Type B pancreatic cell (in vitro differentiated cells): ENCODE measurements at places on chromosomes 12 and 14.

DNA sequence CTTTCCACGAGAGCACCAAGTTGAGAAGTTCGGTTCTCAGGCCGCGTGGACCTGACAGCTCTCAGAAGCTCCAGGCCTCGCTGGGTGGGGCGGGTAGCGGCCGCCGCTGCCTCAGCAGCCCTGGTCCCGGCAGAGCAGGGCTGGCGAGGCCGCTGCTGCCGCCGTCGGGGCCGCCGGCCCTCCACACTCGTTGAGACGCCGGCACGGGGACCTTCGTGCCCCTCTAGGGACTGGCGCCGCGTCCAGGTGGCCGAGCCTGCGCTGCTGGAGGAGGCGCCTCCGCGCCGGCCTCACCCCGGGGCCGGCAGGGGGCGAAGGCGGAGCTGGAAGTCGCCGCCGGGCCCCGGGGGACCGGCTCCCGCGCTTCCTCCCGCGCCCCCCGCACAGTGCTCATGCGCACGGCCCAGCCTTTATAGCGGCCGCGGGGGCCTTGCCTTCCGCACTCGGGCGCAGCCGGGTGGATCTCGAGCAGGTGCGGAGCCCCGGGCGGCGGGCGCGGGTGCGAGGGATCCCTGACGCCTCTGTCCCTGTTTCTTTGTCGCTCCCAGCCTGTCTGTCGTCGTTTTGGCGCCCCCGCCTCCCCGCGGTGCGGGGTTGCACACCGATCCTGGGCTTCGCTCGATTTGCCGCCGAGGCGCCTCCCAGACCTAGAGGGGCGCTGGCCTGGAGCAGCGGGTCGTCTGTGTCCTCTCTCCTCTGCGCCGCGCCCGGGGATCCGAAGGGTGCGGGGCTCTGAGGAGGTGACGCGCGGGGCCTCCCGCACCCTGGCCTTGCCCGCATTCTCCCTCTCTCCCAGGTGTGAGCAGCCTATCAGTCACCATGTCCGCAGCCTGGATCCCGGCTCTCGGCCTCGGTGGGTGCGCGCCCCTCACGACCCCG lies at the start of gene COCH:
Gene COCH, plus strand, starts transcription at position 440 of the 879 bp plus-strand sequence. Its CDS starts 380 bp downstream, at position 820.
- H3K4me3 ChIP-seq: peak within 1 kb of the TSS; percentile 87
- H3K27ac ChIP-seq: no peak within 1 kb of the TSS
- peak; percentile 70 for DNase-seq
- H3K4me1 ChIP-seq: peaks cover 9% of the 10 kb centered on the region
- no peaks in the 10 kb centered on the region for H3K36me3 ChIP-seq

DNA sequence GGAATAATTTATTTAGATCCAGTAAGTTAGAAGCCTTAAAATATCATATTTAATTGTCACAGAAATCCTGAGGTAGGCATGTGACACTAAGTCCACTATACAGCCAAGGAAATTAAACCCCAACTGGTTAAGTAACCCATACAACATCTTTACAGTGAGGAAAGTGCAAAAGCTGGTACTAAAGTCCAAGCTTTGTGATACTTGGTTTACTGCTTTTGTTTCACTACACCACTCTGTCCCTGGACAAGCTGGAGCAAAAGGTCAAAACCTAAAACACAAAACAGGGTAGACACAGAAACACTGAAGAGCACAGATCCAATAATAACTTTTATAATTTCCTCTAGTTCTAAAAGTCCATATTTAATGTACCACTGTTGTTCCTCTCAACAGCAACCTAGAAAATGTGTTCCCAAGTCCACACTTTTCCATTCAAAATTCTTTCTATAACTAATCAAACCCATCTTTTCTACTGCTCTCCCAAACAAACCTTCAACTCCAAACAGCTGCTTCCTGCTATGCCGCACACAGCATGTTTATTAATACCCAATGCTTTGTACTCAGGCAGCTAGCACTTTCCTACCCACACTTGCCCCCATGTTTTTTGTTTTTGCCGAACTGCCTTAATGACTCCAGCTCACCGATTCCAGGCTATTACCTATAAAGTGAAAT lies 90.9 kb downstream of the MED13L start:
- no peak for DNase-seq
- no peaks in the 10 kb centered on the region for H3K36me3 ChIP-seq
- H3K4me1 ChIP-seq: peaks cover 30% of the 10 kb centered on the region

GRCh38 chr12:11565752-11566151 lies 83.7 kb upstream of the ETV6 start:
- no peak overlapping the region for H3K27ac ChIP-seq
- H3K27me3 ChIP-seq: peaks cover 3% of the 10 kb centered on the region
- no peak overlapping the region for H3K4me3 ChIP-seq
- no peaks in the 10 kb centered on the region for H3K36me3 ChIP-seq
- H3K4me1 ChIP-seq: peaks cover 7% of the 10 kb centered on the region
- no peak for DNase-seq

DNA sequence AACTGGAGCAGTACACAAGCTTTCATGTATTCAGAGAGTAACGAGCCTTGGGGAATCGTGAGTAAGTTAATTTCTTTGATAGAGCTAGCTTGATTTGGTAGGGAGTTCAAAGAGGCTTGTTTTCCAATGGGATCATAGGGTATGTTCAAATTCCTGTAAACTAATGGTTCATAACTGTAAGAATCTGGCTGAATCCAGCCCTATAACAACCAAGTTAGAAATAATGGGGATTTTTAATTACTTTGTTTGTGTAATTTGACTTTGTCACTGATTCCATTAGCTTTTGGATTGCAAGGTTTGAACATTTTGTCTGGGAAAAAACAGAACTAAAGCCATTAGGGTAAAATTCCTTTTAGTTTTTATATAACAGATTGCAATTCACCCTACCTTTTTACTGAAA lies 94.0 kb downstream of the WNK1 start:
- H3K4me1 ChIP-seq: peaks cover 6% of the 10 kb centered on the region
- H3K4me3 ChIP-seq: no peak overlapping the region
- peaks cover 47% of the 10 kb centered on the region for H3K36me3 ChIP-seq
- H3K27ac ChIP-seq: no peak overlapping the region

- H3K4me1 ChIP-seq: no peaks in the 10 kb centered on the region
- H3K36me3 ChIP-seq: no peaks in the 10 kb centered on the region
- no peak overlapping the region for H3K4me3 ChIP-seq
- H3K27me3 ChIP-seq: no peaks in the 10 kb centered on the region
Measured at GRCh38 chr12:101839324-101840283, 8.8 kb upstream of the GNPTAB start.

- H3K36me3 ChIP-seq: no peaks in the 10 kb centered on the region
- no peak overlapping the region for H3K27ac ChIP-seq
- DNase-seq: no peak
- H3K4me1 ChIP-seq: no peaks in the 10 kb centered on the region
- H3K4me3 ChIP-seq: no peak overlapping the region
Measured at GRCh38 chr12:40921563-40922163, 229.4 kb downstream of the CNTN1 start.

GRCh38 chr12:57625261-57626032 lies 7.6 kb downstream of the B4GALNT1 start:
- no peak overlapping the region for H3K4me3 ChIP-seq
- DNase-seq: no peak
- H3K27ac ChIP-seq: no peak overlapping the region
- peaks cover 96% of the 10 kb centered on the region for H3K27me3 ChIP-seq
- H3K36me3 ChIP-seq: peaks cover 3% of the 10 kb centered on the region

GRCh38 chr12:101696251-101697196 lies 916 bp upstream of the CHPT1 start:
- peak overlapping the region; percentile 91 for H3K27ac ChIP-seq
- DNase-seq: no peak
- H3K4me1 ChIP-seq: peaks cover 41% of the 10 kb centered on the region
- H3K27me3 ChIP-seq: peaks cover 3% of the 10 kb centered on the region
- H3K36me3 ChIP-seq: no peaks in the 10 kb centered on the region
- H3K4me3 ChIP-seq: peak overlapping the region; percentile 93

DNA sequence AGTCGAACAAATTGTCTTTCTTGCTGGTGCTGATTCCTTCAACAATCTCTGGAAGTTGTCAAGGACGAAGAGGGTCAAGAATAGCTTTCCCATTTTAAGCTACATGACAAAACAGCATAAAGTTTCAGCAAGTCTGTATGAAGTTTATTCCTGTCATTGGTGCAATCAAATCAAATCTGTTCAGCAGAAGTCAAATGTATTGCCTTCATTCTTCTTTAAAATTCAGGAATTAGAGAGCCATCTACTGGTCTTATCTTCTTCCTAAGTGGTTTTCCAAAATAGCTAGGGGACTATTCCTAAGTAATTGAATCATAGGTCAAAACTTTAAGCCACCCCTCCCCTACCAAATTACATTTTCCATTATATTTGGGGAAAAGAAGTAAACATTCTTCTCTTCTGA lies 990.2 kb downstream of the GALC start:
- no peak overlapping the region for H3K27ac ChIP-seq
- no peaks in the 10 kb centered on the region for H3K36me3 ChIP-seq
- no peaks in the 10 kb centered on the region for H3K27me3 ChIP-seq
- H3K4me1 ChIP-seq: peaks cover 9% of the 10 kb centered on the region

DNA sequence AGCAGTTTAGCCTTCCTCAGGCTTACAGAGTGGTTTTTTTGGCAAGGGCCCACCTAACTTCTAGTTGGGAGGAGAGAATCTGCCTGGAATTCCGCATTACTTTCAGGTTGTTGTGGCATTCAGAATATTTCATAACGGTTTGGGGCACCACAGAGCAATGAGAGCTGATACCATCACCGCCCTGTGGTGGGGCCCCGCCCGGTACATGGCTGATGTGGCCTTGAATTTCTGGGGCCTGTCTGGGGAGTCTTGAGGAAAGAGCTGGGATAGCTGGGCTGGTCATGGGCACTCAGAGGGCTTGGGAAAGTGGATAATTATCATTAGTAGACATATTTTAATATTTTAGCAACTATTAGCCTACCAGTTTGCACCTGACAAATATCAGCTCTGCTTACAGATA lies 4.2 kb downstream of the TESPA1 start:
- H3K4me1 ChIP-seq: no peaks in the 10 kb centered on the region
- H3K27me3 ChIP-seq: peaks cover 37% of the 10 kb centered on the region
- no peaks in the 10 kb centered on the region for H3K36me3 ChIP-seq
- H3K4me3 ChIP-seq: no peak overlapping the region

- H3K36me3 ChIP-seq: peaks cover 55% of the 10 kb centered on the region
- no peaks in the 10 kb centered on the region for H3K27me3 ChIP-seq
- H3K4me1 ChIP-seq: peaks cover 4% of the 10 kb centered on the region
- H3K4me3 ChIP-seq: no peak overlapping the region
Measured at GRCh38 chr12:115968211-115968610, 309.3 kb downstream of the MED13L start.

GRCh38 chr12:3920351-3921150 lies 47.4 kb upstream of the PARP11 start:
- H3K4me1 ChIP-seq: peaks cover 18% of the 10 kb centered on the region
- H3K36me3 ChIP-seq: no peaks in the 10 kb centered on the region
- peaks cover 43% of the 10 kb centered on the region for H3K27me3 ChIP-seq

DNA sequence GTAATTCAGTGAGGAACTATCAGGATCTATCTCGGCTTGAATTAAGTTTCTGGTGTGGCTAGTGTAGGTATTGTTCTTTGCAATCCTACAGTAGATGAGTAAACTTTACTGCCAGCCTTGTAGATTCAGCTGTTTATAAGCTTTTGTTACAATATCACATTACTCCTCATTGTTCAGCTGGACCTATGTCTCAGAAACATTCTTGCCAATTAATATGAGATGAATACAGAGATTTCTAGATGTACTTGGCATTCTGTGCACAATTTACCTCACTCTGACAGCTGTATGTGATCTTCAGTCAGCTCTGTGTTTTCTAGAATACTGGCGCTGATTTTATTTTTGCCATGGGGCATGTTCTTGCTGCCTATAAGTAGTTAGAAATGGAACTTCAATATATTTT lies 55.7 kb downstream of the METTL25 start:
- DNase-seq: no peak
- H3K4me3 ChIP-seq: no peak overlapping the region
- no peaks in the 10 kb centered on the region for H3K27me3 ChIP-seq
- H3K36me3 ChIP-seq: no peaks in the 10 kb centered on the region

DNA sequence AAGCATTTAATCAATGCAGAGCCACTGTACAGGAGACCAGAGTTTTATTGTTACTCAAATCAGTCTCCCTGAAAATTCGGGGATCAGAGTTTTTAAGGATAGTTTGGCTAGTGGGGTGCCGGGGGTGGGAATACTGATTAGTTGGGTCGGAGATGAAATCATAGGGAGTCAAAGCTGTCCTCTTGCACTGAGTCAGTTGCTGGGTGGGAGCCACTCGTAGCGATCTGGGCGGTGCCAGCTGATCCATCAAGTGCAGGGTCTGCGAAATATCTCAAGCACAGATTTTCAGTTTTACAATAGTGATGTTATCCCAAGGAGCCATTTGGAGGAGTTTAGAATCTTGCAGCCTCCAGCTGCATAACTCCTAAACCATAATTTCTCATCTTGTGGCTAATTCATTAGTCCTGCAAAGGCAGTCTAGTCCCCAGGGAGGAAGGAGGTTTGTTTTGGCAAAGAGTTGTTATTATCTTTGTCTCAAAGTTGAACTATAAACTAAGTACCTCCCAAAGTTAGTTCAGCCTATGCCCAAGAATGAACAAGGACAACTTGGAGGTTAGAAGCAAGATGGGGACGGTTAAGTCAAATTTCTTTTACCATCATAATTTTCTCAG lies 169.4 kb upstream of the PLEKHG7 start:
- DNase-seq: no peak
- no peaks in the 10 kb centered on the region for H3K27me3 ChIP-seq
- H3K36me3 ChIP-seq: no peaks in the 10 kb centered on the region

- H3K4me1 ChIP-seq: no peaks in the 10 kb centered on the region
- H3K4me3 ChIP-seq: no peak overlapping the region
- H3K36me3 ChIP-seq: no peaks in the 10 kb centered on the region
- no peaks in the 10 kb centered on the region for H3K27me3 ChIP-seq
- no peak overlapping the region for H3K27ac ChIP-seq
Measured at GRCh38 chr12:101038289-101038871, 171.7 kb downstream of the SLC5A8 start.

- no peak overlapping the region for H3K27ac ChIP-seq
- H3K27me3 ChIP-seq: peaks cover 31% of the 10 kb centered on the region
- no peak overlapping the region for H3K4me3 ChIP-seq
- H3K4me1 ChIP-seq: peaks cover 26% of the 10 kb centered on the region
Measured at GRCh38 chr12:111173391-111173790, 195.5 kb downstream of the PHETA1 start.

- no peak for DNase-seq
- peaks cover 30% of the 10 kb centered on the region for H3K4me1 ChIP-seq
- H3K36me3 ChIP-seq: peaks cover 9% of the 10 kb centered on the region
- H3K27me3 ChIP-seq: no peaks in the 10 kb centered on the region
- H3K4me3 ChIP-seq: no peak overlapping the region
- peak overlapping the region; percentile 71 for H3K27ac ChIP-seq
Measured at GRCh38 chr12:120847814-120848213, 56.3 kb downstream of the SPPL3 start.

DNA sequence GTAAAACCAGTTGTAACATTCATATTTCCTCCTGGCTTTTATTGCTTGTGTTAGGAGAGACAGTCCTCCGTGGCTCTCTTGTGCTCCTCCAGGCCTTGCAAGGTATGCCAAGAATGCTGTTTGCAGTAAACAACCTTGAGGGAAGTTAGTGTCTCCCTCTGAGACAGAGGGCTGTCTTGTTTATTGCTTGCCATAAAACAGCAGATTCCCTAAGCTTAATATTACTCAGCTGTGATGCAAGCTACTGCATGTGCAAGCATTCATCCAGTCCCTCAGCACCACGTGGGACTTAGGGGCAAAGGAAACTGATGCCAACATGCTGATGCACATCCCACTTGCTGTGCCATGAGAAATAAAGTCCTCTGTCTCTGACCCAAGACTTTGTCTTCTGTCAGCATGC lies 6.6 kb downstream of the POMT2 start:
- H3K4me1 ChIP-seq: peaks cover 32% of the 10 kb centered on the region
- H3K36me3 ChIP-seq: peaks cover 11% of the 10 kb centered on the region
- DNase-seq: no peak
- peak overlapping the region; percentile 56 for H3K27ac ChIP-seq
- no peaks in the 10 kb centered on the region for H3K27me3 ChIP-seq
- H3K4me3 ChIP-seq: no peak overlapping the region

GRCh38 chr14:28807518-28807917 lies 40.9 kb downstream of the FOXG1 start:
- no peak overlapping the region for H3K27ac ChIP-seq
- no peak overlapping the region for H3K4me3 ChIP-seq
- H3K36me3 ChIP-seq: no peaks in the 10 kb centered on the region
- H3K27me3 ChIP-seq: no peaks in the 10 kb centered on the region
- no peak for DNase-seq
- no peaks in the 10 kb centered on the region for H3K4me1 ChIP-seq
